ENCODE measurements at places on chromosomes 11 and 22. TPM values are rescaled to one million over a fixed set of nuclear protein-coding genes. Genes with fewer than 3 reads are reported as not detected.

DNA sequence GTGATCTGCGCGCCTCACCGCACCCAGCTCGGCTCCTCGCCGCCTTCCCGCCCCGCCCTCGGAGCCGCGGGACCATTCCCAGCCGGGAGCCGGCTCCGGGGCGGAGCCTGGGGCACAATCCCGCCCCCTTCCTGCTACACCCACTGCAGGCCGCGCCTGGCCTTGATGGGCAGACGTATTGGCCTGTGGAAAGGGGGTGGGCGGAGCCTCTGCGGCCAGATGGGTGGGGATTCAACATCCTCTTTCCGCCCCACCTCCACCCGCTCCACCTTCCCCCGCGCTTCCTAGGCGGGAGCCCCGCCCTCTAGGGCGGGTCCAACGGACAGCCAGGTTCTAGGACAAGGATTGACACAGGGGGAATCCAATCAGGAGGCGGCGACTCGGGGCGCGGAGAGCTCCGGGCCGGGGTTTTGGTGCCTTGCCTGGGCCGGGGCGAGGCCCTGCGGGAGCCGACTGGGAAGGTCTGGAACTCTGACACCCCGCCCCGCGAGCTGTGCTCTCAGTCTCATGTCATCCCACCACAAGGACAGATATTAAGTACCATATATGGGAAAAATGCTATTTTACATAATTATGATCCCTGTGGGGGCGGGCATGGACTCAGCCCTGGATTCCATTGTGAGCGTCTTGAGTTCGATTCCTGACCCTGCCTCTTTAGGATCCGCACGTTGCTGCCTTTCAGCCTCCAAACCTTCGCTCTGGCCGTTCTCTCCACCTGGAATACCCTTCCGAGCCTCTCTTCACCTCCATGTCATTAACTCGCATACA lies at the start of gene MYH9:
MYH9 (minus strand) TSS at position 9 of the 768 bp plus-strand sequence. CDS start 38,731 bp downstream, outside the sequence.
- DNase-seq = peak; percentile 99
- H3K4me3 ChIP-seq = peak within 1 kb of the TSS; percentile 96
- peaks cover 60% of the 10 kb centered on the region for H3K4me1 ChIP-seq
- H3K36me3 ChIP-seq = peaks cover 10% of the 10 kb centered on the region

- H3K36me3 ChIP-seq = no peaks in the 10 kb centered on the region
- no peak overlapping the region for H3K27ac ChIP-seq
- H3K4me3 ChIP-seq = no peak overlapping the region
- no peaks in the 10 kb centered on the region for H3K27me3 ChIP-seq
- no peak for DNase-seq
These were observed 9.6 kb upstream of the HTATIP2 start for GRCh38 chr11:20353829-20354434.

DNA sequence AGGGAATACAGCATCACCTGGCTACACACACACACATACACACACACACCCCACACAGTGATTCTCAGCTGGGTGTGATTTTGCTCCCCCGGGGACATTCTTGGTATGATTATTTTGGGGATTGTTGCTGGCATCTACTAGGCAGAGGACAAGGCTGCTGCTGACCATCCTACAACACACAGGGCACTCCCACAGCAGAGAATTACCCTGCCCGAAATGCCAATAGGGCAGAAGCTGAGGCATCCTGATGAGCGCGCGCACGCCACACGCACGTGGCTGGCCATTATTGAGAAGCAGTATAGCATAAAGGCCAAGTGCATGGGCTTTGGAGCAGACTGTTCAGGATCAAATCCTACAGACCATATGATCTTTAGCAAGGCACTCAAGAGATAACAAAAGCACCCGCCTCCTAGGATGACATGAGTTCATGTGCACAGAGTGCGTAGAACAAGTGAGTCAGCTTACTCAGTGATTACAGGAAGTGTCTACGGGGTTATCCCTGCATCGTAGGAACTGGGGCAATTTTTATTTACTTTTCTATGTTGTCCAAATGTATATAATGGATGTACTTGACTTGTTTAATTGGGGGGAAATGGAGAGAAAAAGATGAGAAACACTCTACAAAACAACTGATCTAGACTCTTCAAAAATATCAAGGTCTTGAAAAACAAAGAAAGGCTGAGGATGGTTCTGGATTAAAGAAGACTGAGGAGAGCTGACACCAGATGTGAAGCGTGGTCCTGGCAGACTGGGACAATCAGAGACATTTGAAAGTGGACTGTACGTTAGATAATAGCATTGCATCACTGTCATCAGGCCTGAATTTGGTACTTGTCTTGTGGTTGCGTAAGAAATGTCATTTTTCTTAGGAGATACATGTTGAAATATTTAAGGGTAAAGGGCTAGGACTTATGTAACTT lies 7.2 kb upstream of the EHD1 start:
- H3K36me3 ChIP-seq = no peaks in the 10 kb centered on the region
- H3K27ac ChIP-seq = peak overlapping the region; percentile 79
- no peaks in the 10 kb centered on the region for H3K4me1 ChIP-seq
- no peaks in the 10 kb centered on the region for H3K27me3 ChIP-seq

The OR8G5 gene
- not detected for total RNA-seq

DNA sequence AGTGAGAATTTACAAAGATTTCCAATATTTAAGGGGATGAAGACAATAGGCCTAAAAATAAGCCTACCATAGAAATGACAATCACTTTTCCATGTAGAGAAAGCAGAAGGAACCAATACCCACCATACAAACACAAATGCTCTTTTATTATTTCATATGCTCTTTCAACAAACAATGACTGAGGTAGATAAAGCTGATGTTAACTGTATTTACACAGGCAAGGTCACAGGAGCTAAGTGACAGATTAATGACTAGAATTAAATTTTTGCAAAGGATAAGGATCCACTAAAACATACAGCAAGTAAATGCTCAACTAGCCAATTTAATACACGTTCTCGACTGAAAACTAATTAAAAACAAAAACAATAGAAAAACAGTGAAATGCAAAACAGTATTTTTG lies 34.2 kb downstream of the PICALM start:
- no peak for DNase-seq
- no peaks in the 10 kb centered on the region for H3K36me3 ChIP-seq
- no peak overlapping the region for H3K4me3 ChIP-seq
- no peaks in the 10 kb centered on the region for H3K27me3 ChIP-seq

GRCh38 chr11:71173709-71174108 lies 78.7 kb downstream of the SHANK2 start:
- H3K4me1 ChIP-seq = no peaks in the 10 kb centered on the region
- no peak overlapping the region for H3K27ac ChIP-seq
- H3K36me3 ChIP-seq = no peaks in the 10 kb centered on the region
- no peak for DNase-seq

GRCh38 chr11:115644856-115645255 lies 140.6 kb upstream of the CADM1 start:
- no peaks in the 10 kb centered on the region for H3K4me1 ChIP-seq
- H3K27me3 ChIP-seq = no peaks in the 10 kb centered on the region
- H3K36me3 ChIP-seq = no peaks in the 10 kb centered on the region
- no peak overlapping the region for H3K27ac ChIP-seq
- DNase-seq = no peak
- no peak overlapping the region for H3K4me3 ChIP-seq

The KCNQ1OT1 gene
- 2.6 TPM for total RNA-seq

DNA sequence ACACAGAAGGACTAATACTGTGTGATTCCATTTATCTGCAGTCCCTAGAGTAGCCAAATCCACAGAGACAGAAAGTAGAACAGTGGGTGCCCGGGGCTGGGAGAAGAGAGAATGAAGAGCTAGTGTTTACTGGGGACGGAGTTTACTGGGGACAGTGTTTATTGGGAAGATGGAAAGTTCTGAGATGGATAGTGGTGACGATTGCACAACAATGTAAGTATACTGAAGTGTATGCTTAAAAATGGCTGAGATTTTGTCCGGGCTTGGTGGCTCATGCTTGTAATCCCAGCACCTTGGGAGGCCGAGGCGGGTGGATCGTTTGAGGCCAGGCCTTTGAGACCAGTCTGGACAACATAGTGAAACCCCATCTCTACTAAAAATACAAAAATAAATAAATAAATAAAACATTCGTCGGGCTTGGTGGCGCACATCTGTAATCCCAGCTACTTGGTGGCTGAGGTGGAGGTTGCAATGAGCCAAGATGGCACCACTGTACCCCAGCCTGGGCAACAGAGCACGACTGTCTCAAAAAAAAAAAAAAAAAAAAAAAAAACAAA lies 132.4 kb downstream of the CTTN start:
- no peak overlapping the region for H3K27ac ChIP-seq
- H3K4me1 ChIP-seq = no peaks in the 10 kb centered on the region
- no peak for DNase-seq
- H3K4me3 ChIP-seq = no peak overlapping the region
- H3K36me3 ChIP-seq = no peaks in the 10 kb centered on the region

DNA sequence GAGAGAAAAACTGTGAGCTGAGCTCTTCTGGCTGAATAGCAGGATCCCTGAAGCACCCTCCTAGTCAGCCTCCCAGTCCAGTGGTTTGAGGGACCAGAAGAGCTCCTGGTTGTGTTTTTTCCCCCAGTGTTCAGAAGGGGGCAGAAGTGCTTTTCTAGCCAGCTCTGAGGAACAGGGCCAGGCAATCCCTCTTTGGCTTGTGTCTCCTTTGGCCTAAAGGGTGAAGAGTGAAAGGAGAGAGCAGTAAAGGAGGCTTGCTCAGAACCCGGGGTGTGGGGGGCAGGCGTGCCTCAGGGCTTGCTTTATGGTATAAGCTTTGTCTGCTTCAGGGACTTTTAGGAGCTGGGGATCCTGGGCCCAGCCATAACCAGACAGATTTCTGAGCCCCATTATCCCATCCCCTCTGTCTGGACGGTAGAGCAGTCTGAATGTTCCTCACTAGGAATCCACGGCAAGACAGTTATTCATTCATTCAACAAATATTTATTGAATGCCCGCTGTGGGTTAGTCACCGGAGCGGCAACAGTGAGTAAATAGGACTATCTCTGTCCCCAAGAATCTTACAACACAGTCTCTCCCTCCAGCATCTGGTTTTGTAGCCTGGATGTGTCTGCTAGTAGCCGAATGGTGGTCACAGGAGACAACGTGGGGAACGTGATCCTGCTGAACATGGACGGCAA lies 14.5 kb downstream of the ACP2 start:
- H3K27ac ChIP-seq = peak overlapping the region; percentile 21
- no peaks in the 10 kb centered on the region for H3K27me3 ChIP-seq
- no peak for DNase-seq
- H3K36me3 ChIP-seq = peaks cover 36% of the 10 kb centered on the region
- no peak overlapping the region for H3K4me3 ChIP-seq

The CLMP gene
- total RNA-seq = 20.4 TPM

GRCh38 chr22:46089426-46090035 lies 60.8 kb upstream of the PPARA start:
- H3K4me1 ChIP-seq = peaks cover 98% of the 10 kb centered on the region
- no peaks in the 10 kb centered on the region for H3K36me3 ChIP-seq
- peak overlapping the region; percentile 6 for H3K4me3 ChIP-seq
- peak overlapping the region; percentile 83 for H3K27ac ChIP-seq
- DNase-seq = no peak
- H3K27me3 ChIP-seq = no peaks in the 10 kb centered on the region

GRCh38 chr11:73374151-73374550 lies 2.0 kb upstream of the RELT start:
- no peak overlapping the region for H3K27ac ChIP-seq
- no peaks in the 10 kb centered on the region for H3K36me3 ChIP-seq
- H3K4me3 ChIP-seq = no peak overlapping the region

DNA sequence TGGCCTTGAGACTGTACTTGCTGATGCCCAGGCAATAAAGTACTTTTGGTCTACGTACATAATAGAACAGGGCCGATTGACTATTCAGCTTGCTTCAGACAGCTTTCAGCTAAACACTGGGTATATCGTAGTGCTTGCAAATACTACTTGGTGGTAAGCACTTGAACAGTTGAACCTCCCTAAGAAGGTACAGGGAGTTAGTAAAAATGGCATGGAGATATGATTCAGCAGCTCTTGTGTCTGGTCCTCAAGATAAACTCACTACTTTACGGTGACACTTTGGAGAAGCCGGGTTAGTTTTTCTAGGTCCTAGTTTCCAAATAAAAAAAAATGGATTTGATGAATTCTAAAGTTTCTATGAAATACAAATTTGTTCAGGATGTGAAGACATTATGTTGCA lies 7.3 kb downstream of the CCDC117 start:
- H3K27me3 ChIP-seq = no peaks in the 10 kb centered on the region
- DNase-seq = no peak
- H3K36me3 ChIP-seq = peaks cover 82% of the 10 kb centered on the region
- H3K27ac ChIP-seq = peak overlapping the region; percentile 20

The MS4A6A gene
- total RNA-seq = 128 TPM

- no peaks in the 10 kb centered on the region for H3K27me3 ChIP-seq
- no peaks in the 10 kb centered on the region for H3K36me3 ChIP-seq
- H3K4me1 ChIP-seq = no peaks in the 10 kb centered on the region
- no peak overlapping the region for H3K4me3 ChIP-seq
- no peak for DNase-seq
- H3K27ac ChIP-seq = no peak overlapping the region
These were observed 460.8 kb upstream of the CNTN5 start for GRCh38 chr11:98559961-98560360.

The SLC6A5 gene
- total RNA-seq = not detected

GRCh38 chr22:29816980-29817379 lies 21.1 kb downstream of the ASCC2 start:
- no peaks in the 10 kb centered on the region for H3K27me3 ChIP-seq
- DNase-seq = no peak

The PIH1D2 gene
- total RNA-seq = 4.0 TPM

- no peak overlapping the region for H3K4me3 ChIP-seq
- no peaks in the 10 kb centered on the region for H3K36me3 ChIP-seq
- DNase-seq = no peak
These were observed 461.6 kb upstream of the ISX start for GRCh38 chr22:34604312-34604711.

GRCh38 chr11:71977090-71977489 lies 21.6 kb upstream of the IL18BP start:
- H3K4me3 ChIP-seq = no peak overlapping the region
- no peak overlapping the region for H3K27ac ChIP-seq
- no peaks in the 10 kb centered on the region for H3K4me1 ChIP-seq
- no peaks in the 10 kb centered on the region for H3K27me3 ChIP-seq

The MB gene
- total RNA-seq = 2.4 TPM

The PKP3 gene
- total RNA-seq = 48.6 TPM
